ENCODE measurements at places on chromosomes 12 and 14.
A peak's percentile ranks its signal among the peaks of the same experiment; 100 is the strongest.

GRCh38 chr12:4717806-4718205, 2.4 kb upstream of the GALNT8 start:
- no peak overlapping the region for H3K4me3 ChIP-seq
- no peak for DNase-seq
- peaks cover 39% of the 10 kb centered on the region for H3K27me3 ChIP-seq

- no peaks in the 10 kb centered on the region for H3K27me3 ChIP-seq
- H3K4me1 ChIP-seq = peaks cover 57% of the 10 kb centered on the region
- peak overlapping the region; percentile 94 for H3K4me3 ChIP-seq
Measured at GRCh38 chr12:120538281-120539156, 4.4 kb downstream of the RNF10 start.

DNA sequence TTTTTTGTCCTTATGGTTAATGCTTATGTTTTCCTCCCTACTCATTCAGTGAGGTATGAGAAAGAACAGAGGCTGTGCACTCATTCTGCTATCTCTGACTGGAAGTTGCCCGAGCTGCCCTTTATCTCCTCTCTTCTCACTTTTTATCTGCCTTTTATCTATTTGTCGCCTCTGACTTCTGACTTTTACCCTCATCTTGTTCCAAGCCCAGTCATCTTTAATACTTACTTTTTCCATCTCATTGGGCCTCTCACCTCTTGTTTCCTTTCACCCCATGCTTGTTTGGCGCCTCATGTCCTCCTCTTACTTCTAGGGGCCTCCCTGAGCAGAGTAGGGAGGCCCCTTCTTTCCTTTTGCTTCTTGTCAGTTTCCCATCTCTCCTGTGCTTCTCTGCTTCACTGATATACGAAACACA, 50.7 kb downstream of the DIP2B start:
- H3K4me3 ChIP-seq = no peak overlapping the region
- H3K4me1 ChIP-seq = peaks cover 35% of the 10 kb centered on the region
- no peaks in the 10 kb centered on the region for H3K27me3 ChIP-seq
- DNase-seq = no peak
- H3K27ac ChIP-seq = peak overlapping the region; percentile 0

DNA sequence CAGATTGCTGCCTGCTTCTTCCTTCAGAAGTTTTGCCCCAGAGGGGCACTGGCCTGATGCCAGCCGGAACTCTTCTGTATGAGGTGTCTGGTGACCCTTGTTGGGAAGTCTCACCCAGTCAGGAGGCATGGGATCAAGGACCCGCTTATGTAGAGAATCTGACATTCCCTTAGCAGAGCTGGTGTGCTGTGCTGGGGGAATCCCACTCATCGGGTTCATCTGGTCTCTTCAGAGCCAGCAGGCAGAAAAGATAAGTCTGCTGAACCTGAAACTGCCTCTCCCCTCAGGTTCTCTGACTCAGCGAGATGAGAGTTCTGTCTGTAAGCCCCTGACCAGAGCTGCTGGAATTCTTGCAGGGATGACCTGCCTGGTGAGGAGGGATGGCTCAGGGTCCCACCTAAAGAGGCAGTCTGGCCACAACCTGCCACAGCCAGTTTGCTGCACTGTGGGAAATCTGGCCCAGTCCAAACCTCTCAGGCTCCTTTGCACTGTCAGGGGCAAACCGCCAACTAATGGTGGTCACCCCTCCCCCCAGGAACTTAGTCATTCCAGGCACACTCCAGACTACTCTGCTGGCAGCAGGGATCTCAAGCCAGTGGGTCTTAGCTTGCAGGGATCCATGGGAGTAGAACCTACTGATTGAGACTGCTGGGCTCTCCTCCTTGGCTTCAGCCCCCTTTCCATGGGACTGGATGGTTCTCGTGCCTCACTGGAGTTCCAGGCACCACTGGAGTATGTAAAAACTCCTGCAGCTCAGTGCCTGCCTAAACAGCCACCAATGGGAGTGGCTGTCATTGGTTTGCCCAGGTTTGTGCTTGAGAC, 4.1 kb downstream of the CLEC2D start:
- DNase-seq = no peak
- H3K4me3 ChIP-seq = peak overlapping the region; percentile 89
- peaks cover 55% of the 10 kb centered on the region for H3K36me3 ChIP-seq
- H3K27me3 ChIP-seq = no peaks in the 10 kb centered on the region
- peaks cover 71% of the 10 kb centered on the region for H3K4me1 ChIP-seq

- H3K27me3 ChIP-seq = no peaks in the 10 kb centered on the region
- H3K4me1 ChIP-seq = no peaks in the 10 kb centered on the region
- no peak for DNase-seq
- H3K4me3 ChIP-seq = no peak overlapping the region
- H3K27ac ChIP-seq = no peak overlapping the region
Measured at GRCh38 chr12:94962670-94963069, 40.8 kb downstream of the NDUFA12 start.

GRCh38 chr14:75339059-75339458, 60.4 kb downstream of the FOS start:
- no peaks in the 10 kb centered on the region for H3K36me3 ChIP-seq
- peaks cover 6% of the 10 kb centered on the region for H3K4me1 ChIP-seq
- no peak for DNase-seq
- no peak overlapping the region for H3K4me3 ChIP-seq
- no peak overlapping the region for H3K27ac ChIP-seq

- no peak for DNase-seq
- H3K4me3 ChIP-seq = no peak overlapping the region
Measured at GRCh38 chr12:104372721-104373335, 69.3 kb downstream of the EID3 start.

GRCh38 chr12:71938728-71939385, at the start of gene TPH2:
Gene TPH2 (plus strand): TSS chr12:71938845. CDS start chr12:71938987, 142 bp downstream.
- H3K4me1 ChIP-seq = no peaks in the 10 kb centered on the region
- peaks cover 45% of the 10 kb centered on the region for H3K27me3 ChIP-seq
- peaks cover 5% of the 10 kb centered on the region for H3K36me3 ChIP-seq
- DNase-seq = no peak
- no peak within 1 kb of the TSS for H3K4me3 ChIP-seq
- no peak within 1 kb of the TSS for H3K27ac ChIP-seq

GRCh38 chr12:601976-602699, 61.1 kb downstream of the NINJ2 start:
- H3K4me3 ChIP-seq = no peak overlapping the region
- DNase-seq = no peak
- H3K36me3 ChIP-seq = no peaks in the 10 kb centered on the region

DNA sequence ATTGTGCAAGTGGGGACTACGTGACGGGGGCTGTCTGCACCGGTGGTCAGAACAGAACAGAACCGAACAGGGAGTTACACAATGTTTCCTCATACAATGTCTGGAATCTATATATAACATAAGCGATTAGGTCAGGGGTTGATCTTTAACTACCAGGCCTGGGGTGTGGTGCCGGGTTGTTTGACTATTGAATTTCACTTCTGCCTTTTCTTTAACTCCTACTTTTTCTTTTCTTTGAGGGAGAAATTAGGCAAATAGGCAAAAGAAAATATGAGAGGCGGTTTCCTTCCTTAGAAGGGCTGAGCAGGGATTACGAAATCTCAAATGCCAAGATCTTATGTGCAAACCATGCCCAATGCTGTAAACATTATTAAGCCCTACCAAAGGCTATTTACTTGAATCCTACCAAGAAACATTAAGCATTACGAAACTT, 140.3 kb downstream of the SLC38A6 start:
- H3K36me3 ChIP-seq = no peaks in the 10 kb centered on the region
- peaks cover 10% of the 10 kb centered on the region for H3K4me1 ChIP-seq
- no peak for DNase-seq
- H3K27ac ChIP-seq = no peak overlapping the region

DNA sequence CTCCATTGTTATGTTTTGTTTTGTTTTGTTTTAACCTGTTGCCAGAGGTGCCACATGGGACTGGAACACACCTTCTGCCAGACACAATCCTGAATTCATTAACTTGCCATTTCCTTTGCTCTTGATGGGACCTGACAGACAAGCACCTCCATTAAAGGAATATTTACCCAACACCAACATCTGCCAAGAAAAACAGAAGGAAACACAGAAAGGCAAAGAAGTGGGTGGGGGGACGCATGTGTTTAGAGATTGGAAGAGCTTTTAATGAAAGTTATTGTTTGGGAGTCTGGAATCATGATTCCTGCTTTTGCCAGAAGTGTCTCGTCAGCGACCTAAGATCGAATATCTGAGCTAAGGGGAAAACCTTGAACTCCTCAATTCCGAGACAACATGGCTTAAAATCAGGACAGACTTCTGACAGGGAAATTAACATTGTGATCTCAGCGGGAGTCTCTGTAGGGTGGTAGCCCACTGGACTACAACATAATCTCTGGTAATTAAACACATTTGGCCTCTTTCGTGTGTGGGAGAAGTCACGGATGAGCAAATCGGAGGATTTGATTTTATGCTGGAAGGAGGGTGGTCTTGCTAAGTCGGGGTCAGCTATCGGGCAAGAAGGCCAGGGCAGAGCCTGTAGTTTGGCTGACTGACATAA, 210.4 kb upstream of the FAR2 start:
- H3K27ac ChIP-seq = no peak overlapping the region
- no peaks in the 10 kb centered on the region for H3K27me3 ChIP-seq
- H3K4me1 ChIP-seq = no peaks in the 10 kb centered on the region
- no peak overlapping the region for H3K4me3 ChIP-seq
- no peak for DNase-seq

GRCh38 chr14:58662759-58663158, 25.0 kb downstream of the DACT1 start:
- no peaks in the 10 kb centered on the region for H3K36me3 ChIP-seq
- H3K27ac ChIP-seq = no peak overlapping the region
- no peak overlapping the region for H3K4me3 ChIP-seq
- no peak for DNase-seq
- H3K4me1 ChIP-seq = no peaks in the 10 kb centered on the region

GRCh38 chr14:21257394-21257909, 11.8 kb downstream of the HNRNPC start:
- H3K27me3 ChIP-seq = no peaks in the 10 kb centered on the region
- peak overlapping the region; percentile 77 for H3K27ac ChIP-seq
- peak overlapping the region; percentile 87 for H3K4me3 ChIP-seq
- DNase-seq = no peak
- peaks cover 53% of the 10 kb centered on the region for H3K4me1 ChIP-seq

DNA sequence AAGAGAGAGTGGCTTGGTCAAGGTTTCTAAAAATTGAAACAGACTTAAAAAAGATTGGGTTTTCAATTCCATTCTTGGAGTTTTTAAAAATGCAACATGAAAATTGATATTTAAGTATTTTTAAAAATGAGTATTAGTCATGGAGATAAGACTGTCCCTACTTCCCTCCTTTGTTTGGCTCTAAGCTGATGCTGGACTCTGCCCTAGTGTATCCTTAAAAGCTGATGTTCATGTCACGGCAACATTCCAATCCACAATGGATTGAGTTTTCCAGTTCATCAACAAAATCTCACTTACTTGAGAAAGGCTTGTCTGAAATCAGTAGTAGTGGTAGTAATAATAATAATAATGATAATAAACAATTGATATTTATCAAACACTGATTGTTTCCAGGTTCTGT, 119.0 kb upstream of the SLC38A2 start:
- no peak overlapping the region for H3K27ac ChIP-seq
- no peaks in the 10 kb centered on the region for H3K4me1 ChIP-seq
- DNase-seq = no peak
- no peak overlapping the region for H3K4me3 ChIP-seq

GRCh38 chr14:54133896-54134295, 177.3 kb upstream of the BMP4 start:
- no peak overlapping the region for H3K27ac ChIP-seq
- no peaks in the 10 kb centered on the region for H3K27me3 ChIP-seq
- H3K4me3 ChIP-seq = no peak overlapping the region

GRCh38 chr12:117111821-117112595, 12.8 kb upstream of the TESC start:
- H3K36me3 ChIP-seq = no peaks in the 10 kb centered on the region
- H3K27ac ChIP-seq = no peak overlapping the region
- H3K27me3 ChIP-seq = no peaks in the 10 kb centered on the region
- DNase-seq = no peak
- no peaks in the 10 kb centered on the region for H3K4me1 ChIP-seq
- H3K4me3 ChIP-seq = no peak overlapping the region

DNA sequence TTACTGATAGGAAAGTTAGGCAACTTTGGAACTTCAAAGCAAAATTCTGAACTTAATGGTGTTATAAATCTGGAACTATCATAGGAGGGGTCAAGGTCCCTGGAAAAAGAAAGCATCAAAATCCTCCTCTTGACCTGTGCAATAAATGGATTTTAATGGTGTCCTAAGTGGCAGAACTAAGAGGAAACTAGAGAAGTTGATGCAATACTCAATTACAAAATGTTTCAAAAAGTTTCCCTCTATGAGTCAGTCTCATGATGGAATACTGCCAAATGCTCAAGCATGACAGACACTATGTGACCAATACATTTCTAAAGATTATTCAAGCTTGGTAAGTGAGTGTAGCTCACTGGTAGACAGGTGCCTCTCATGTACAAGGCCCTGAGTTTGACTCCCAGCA, 47.7 kb upstream of the ERGIC2 start:
- DNase-seq = no peak
- no peaks in the 10 kb centered on the region for H3K4me1 ChIP-seq
- H3K27me3 ChIP-seq = peaks cover 35% of the 10 kb centered on the region
- no peak overlapping the region for H3K27ac ChIP-seq
- H3K4me3 ChIP-seq = no peak overlapping the region
- H3K36me3 ChIP-seq = no peaks in the 10 kb centered on the region

GRCh38 chr14:99318091-99318958, 46.3 kb upstream of the BCL11B start:
- H3K27me3 ChIP-seq = no peaks in the 10 kb centered on the region
- no peaks in the 10 kb centered on the region for H3K36me3 ChIP-seq
- DNase-seq = no peak
- H3K4me3 ChIP-seq = no peak overlapping the region
- peaks cover 69% of the 10 kb centered on the region for H3K4me1 ChIP-seq

GRCh38 chr14:94636744-94637412, 24.7 kb downstream of the SERPINA3 start:
- H3K27me3 ChIP-seq = peaks cover 7% of the 10 kb centered on the region
- H3K36me3 ChIP-seq = no peaks in the 10 kb centered on the region
- H3K27ac ChIP-seq = no peak overlapping the region
- H3K4me1 ChIP-seq = peaks cover 3% of the 10 kb centered on the region

GRCh38 chr12:1488908-1489381, 105.4 kb downstream of the FBXL14 start:
- H3K36me3 ChIP-seq = no peaks in the 10 kb centered on the region
- H3K27me3 ChIP-seq = no peaks in the 10 kb centered on the region
- peak; percentile 10 for DNase-seq
- H3K4me3 ChIP-seq = no peak overlapping the region
- H3K4me1 ChIP-seq = peaks cover 9% of the 10 kb centered on the region
- no peak overlapping the region for H3K27ac ChIP-seq
